Sciatic nerve (tissue), 2 donors: ENCODE measurements at places on chromosomes 1 and 21. TPM values are rescaled to one million over a fixed set of nuclear protein-coding genes. Genes with fewer than 3 reads are reported as not detected.

- DNase-seq = no peak
These were observed 13.5 kb upstream of the LORICRIN start for GRCh38 chr1:153246018-153246417.

GRCh38 chr1:231781892-231782291 is 155.3 kb downstream of the DISC1 start:
- DNase-seq = no peak

DNA sequence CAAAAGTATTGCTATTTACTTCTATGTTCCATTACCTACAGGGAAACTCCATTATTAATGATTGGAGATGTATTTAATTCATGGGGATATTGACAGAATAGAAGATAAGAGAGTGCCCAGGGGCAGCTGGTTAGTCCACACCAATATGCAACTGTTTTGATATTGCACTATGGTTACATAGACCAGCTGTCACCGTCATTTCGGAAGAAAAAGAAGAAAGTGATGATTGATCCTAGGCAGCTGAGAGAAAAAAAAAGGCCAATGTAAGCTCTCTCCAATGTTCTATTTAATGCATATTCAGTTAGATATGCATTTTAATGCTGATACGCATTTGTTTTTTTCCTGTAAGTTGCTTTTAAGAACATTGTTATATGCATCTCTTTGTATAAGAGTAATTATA is 1367.2 kb downstream of the KCNT2 start:
- DNase-seq = no peak

DNA sequence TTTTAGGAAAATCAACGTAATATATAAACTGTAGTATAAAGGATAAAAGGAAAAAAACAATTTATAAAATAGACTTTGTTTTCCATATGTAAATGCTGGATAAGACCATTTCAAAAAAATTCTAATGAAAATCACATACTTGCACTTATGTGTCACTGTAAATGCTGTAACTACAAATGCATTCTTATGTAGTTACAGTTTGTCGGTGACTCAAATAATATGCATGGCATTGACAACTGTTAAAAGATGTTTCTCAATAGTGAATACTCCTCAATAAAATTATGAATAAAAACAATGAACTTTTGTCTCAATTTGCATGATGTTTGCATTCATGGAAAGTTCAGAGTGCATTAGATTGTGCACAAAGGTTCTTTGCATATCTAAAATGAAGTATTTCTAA is 614.0 kb upstream of the CHRM3 start:
- no peak for DNase-seq

Gene SUSD4
- total RNA-seq = not detected

Gene ATP1A4
- 1.2 TPM for total RNA-seq

DNA sequence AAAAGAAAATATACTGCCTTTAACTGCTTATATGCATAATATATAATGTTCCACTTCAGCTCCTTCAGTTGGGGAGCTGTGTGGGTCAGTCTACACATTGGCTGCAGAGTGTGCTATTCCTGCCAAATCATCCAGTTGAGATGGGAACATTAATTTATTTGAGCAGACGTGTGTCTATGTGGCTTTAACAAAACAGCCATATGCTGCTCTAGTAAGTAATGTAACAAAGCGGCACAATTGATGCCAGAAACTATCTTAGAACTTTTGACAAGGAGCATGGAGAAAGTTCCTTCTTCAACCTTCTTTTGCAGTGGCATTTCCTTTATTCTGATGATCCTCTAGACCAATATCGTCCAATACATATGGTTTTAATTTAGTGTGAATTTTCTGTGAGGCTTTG is 285.9 kb upstream of the C1orf87 start:
- no peak for DNase-seq

DNA sequence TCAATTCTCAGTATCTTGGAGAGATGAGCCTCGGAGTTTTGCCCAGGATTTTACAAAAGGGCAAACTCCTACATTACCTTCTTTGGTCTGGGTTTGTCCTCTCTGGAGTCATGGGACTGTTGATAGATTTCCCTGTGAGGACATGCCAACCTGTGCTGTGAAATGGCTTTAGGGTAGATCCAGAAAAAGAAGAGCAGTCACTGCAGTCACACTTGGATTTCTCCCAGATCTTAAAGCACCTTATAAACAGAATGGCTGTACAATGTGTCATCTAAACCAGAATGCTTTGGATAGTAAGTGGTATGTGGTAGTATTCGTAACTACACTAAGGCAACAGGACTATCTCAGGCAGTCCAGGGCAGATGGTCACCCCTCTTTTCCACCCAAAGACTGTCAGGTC is 1.9 kb upstream of the CSRP1 start:
- DNase-seq = no peak
